ENCODE measurements at places on chromosomes 2 and 18.
A peak's percentile ranks its signal among the peaks of the same experiment; 100 is the strongest.

GRCh38 chr18:34757666-34758065 is 47.6 kb downstream of the DTNA start:
- no peak for DNase-seq

DNA sequence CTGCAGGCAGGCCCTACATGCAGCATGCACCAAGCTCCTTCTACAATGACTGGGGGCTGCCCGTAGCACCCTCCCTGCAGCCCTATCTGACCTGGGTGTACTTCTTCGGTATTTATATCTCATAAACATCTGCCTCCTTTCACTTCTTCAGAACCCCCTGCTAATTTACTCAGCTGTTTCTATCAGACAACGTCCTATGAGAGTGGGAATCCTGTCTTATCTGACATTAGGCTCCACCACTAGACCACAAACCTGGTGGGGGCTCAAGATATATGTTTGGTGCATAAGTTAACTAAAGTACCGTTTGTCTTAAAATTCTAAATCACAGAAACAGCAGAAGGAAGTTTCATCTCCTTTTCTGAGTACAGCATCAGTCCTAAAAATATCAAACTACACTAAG is 10.6 kb downstream of the HSBP1L1 start:
- no peak for DNase-seq

DNA sequence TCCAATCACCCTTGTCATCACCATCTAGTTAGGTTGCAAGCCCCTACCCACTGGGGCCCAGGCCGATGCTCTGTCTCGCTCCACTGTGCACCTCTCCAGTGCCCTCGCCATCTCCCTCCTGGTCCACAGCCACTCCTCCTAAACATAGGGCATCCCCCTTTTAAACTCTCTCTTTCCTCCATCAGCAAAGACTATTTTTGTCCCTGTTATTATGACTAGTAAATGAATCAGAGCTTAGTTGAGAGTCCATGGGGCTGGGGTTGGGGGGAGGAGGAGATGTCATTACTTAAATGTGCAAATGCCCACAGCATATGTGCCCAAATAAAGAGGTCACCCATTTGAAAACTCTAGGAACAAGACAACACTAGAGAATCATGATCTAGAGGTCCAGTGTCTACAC is 167.4 kb downstream of the TRABD2A start:
- no peak for DNase-seq

DNA sequence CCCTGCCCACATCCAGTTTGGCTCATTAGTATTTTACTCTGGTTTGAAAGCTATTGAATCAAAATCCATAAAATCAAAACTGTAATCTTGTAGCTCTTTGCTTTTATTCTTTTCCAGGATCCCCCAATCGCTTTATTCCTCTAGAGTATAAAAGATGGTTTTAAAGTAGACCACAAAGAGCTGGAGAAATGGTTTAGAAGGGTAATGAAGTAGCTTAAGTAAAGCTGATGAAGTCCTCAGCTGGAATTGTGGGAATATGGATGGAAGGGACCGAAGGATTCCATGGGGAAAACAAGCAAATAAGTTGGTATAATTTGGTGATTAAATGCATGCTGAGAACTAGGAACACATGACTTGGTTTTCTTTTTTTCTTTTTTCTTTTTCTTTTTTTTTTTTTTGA is 12.3 kb downstream of the ARHGAP28 start:
- DNase-seq = no peak

- peak; percentile 53 for DNase-seq
These were observed 239.8 kb downstream of the HAUS1 start for GRCh38 chr18:46343931-46344372.

GRCh38 chr2:146239392-146240135 is 1605.3 kb upstream of the ACVR2A start:
- no peak for DNase-seq

- no peak for DNase-seq
These were observed 7.9 kb downstream of the MAP2 start for GRCh38 chr2:209431701-209432100.

GRCh38 chr2:99399063-99399462 is 61.9 kb downstream of the EIF5B start:
- DNase-seq = no peak

GRCh38 chr18:72155327-72155726 is 388.8 kb downstream of the CBLN2 start:
- DNase-seq = no peak

- DNase-seq = no peak
These were observed 9.4 kb downstream of the DNPEP start for GRCh38 chr2:219378163-219378851.

DNA sequence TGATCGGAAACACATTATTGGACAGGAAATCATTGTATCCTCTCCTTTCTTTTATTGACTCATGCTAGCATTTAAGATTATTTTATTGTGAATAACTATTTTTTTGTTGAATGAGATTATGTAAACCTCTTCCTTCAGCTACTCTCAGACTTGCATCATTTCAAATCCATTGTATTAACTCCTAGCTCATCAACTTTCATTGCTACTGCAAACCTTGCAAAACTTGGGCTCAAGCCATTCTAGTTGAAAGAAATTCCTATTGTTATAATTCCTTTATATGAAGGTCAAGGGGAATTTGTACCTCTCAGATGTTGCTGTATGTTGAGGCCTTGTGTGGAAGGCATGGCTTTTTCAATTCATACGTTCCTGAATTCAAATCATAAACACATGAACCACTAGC is 1764.6 kb downstream of the SUCLG1 start:
- DNase-seq = no peak

- DNase-seq = no peak
These were observed 368.6 kb upstream of the TFPI start for GRCh38 chr2:187922846-187923245.

- DNase-seq = no peak
These were observed 233.9 kb upstream of the FOSL2 start for GRCh38 chr2:28158791-28159190.

- no peak for DNase-seq
These were observed 520.9 kb downstream of the CPS1 start for GRCh38 chr2:211077216-211077767.

GRCh38 chr18:69941183-69941582 is 6.5 kb downstream of the CD226 start:
- no peak for DNase-seq

DNA sequence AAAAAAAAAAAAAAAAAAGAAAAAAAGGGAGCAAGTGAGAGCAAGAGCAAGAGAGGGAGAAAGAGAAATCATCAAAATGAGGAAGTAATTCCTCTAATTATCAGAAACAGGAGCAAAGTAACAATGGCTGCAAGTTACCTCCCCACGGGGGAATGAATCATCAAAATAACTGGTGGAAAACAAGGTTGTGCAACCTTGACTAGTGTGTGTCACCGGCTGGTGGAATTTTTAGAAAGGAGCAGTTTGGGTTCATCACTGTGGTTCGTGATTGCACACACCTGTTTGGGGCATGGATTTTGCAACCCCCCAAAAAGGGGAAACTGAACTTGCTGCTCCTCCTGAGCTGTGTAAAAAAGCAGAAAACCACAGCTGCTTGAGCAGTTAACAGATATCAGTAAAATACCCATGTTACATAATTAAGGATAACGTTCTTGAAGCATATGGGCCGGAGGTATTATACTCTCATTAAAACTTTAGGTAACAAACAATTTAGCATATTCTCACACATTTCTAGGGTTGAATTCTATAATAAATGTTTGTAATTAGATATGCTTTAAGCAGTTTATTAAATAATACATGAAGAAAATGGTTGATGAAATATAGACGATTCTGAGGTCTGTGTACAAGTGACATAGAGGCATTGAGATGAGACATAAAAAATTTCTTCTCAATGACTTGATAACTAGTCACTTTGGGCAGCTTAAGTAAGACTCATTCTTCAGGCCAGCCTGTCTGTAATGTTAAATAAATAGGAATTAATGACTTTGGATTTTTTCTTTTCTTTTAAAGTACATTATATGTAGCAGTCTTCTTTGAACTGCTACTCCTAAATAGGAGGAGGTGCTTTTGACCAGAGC is 184.2 kb upstream of the ZEB2 start:
- no peak for DNase-seq

DNA sequence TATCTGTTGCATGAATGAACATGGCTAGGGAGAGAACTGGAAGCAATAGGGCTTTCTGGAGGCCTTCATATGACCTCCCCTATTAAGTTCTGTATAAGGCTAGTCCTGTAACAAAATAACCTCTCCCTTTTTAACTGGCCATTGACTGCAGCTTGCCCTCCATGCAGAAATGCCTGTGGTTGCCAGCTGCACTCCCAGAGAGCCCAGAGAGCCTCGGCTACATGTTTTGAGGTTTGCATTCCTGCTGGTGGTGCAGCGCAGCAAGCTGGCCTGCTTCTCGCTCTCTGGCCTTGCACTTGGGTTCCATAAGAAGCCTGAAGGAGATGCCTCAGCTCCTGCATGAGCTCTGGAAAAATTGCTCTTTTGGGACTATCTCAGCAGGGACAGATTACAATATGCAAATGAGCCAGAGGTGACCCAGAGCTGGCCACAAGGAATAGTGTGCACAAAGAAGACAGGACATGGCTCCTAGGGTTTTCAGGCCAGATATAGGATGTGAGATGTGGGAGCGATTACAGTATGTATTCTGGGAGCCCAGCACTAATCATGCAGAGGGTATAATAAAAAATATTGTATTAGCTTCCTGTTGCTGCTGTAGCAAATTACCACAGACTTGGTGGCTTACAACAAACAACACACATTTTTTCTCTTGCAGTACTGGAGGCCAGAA is 186.7 kb downstream of the INSIG2 start:
- DNase-seq = no peak

DNA sequence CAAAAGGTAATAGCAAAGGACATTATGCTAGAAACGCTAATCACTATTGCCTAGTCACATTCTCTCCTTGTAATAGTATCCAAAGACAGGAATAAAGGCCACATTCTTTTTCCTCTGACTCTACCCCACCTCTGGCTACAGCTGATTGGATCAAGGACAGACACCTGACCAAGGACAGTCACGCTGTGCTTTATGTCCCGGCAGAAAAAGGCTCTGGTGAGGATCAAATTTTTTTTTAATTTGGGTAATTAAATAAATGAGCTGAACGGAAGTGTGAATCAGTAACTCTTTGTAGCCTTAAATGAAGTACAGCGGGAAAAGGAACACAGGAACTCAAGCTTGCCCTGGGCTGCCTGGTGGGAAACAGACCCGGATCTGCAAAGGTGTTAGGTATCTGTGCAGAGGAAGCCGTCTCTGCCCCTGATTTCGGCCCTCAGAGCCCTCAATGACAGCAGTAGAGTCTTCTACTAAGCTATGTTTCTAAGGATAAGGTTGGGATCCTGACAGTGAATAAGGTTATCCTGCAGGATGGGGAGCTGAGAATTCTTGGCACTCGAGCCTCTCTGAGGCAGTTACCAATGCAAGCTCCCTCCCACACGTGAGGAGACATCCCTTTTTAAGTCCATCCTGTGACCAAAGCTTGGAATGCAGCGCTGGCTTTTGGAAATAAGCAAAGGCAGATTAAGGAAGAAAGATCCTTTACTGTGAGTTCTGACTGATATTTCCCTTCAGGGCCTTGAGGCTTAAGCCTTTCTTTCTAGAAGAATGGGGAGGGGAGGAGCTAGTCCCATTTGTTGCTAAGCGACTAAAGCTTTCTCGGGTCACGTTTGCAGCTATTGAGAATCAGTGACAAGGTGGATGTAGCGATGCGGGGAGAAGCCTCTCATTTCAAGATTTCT is 37.8 kb upstream of the IKZF2 start:
- no peak for DNase-seq

DNA sequence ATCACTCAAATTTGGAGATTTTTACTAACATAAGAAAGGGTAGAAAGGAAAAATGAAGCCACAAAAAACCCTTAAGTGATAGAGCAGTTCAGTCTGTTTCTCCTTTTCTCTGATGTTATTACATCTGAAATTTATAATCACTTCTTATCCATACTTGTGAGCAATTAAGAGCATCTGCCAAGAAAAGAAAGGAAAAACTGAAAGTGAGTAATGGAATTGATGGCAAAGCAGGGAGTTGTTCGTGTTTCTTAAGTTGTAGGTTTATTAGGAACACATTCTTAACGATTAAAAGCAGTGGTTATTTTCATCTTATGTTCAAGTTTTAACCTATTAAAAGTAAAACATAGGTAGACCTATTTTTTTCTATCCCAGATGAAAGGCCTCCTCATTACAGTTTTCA is 277.7 kb downstream of the RND3 start:
- DNase-seq = no peak

Measured in activated T-helper 2 cell treated with anti-CD3 and anti-CD28 coated beads, Interferon-gamma antibody, Interleukin-2, Interleukin-4, amounts not matched to agents 10 μg/mL and 5 μg/mL and 100 μg/mL, durations not matched to agents 14 hours and 24 hours and 36 hours (primary cell).